Activated naive CD4-positive, alpha-beta T cell (primary cell): ENCODE measurements at places on chromosomes 7 and 10.

- no peak for DNase-seq
Observed at GRCh38 chr10:75166623-75166972, 44.0 kb upstream of the VDAC2 start.

GRCh38 chr10:85012305-85012704 is 683.9 kb downstream of the CCSER2 start:
- DNase-seq = no peak

- no peak for DNase-seq
Observed at GRCh38 chr7:18338910-18339523, 156.5 kb upstream of the HDAC9 start.

DNA sequence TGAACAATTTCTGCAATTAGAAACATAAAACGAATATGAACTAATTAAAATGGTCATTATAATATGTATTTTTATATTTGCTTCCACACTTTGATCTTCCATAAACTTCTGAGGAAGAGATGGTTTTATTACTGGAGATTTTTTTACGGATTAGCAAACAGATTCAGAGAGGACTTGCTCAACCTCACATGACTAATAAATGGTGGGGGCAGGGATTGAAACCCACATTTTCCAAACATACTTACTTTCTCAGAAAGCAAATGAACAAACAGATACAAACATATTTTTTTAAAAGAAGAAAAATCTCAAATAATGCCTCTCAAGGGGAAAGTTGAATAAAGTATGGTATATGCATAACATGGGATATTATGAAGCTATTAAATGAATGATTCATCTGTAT is 18.3 kb downstream of the ANKMY2 start:
- DNase-seq = no peak

- DNase-seq = no peak
Observed at GRCh38 chr10:47378183-47378510, 5.9 kb downstream of the ZNF488 start.

GRCh38 chr10:117710181-117710798 is 167.7 kb downstream of the EMX2 start:
- no peak for DNase-seq

DNA sequence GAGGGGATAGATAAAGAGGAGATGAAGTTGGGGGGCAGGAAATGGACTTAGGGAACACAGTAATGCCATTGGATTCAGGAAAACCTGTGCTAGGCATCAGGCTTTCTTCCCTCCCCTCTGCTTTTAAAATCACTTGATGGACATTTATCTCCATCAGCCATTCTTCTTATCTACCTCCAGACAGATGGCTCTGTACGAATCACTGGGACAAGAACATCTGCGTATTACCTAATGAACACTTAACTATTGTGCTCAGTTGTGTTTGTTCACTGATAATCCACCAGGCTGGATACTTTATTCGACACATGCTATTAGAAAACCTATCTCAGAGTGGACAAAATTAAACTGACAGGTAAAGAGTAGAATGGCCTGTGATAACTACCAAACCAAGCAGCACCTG is 40.0 kb downstream of the TNKS2 start:
- no peak for DNase-seq
